Uterine smooth muscle cell (primary cell): ENCODE measurements at places on chromosomes 12 and 14. TPM values are rescaled to one million over a fixed set of nuclear protein-coding genes. Genes with fewer than 3 reads are reported as not detected.

Gene CFAP73
- total RNA-seq, result not detected in 2 replicates

Gene MYO1H
- total RNA-seq, result not detected in 2 replicates

Gene NID2
- total RNA-seq, result 84.8 and 133 TPM in 2 replicates

Gene GPR84
- not detected in 2 replicates for total RNA-seq

Gene ERP27
- total RNA-seq, result not detected in 2 replicates

Gene CDKN1B
- 42.4 and 55.0 TPM in 2 replicates for total RNA-seq

Gene TGM1
- 0.25 and 0.55 TPM in 2 replicates for total RNA-seq

Gene DCAF4
- 11.7 and 23.9 TPM in 2 replicates for total RNA-seq

Gene KIF21A
- total RNA-seq, result 14.2 and 14.9 TPM in 2 replicates

Gene CLEC14A
- 1.00 and 2.4 TPM in 2 replicates for total RNA-seq

Gene TMPRSS12
- not detected in 2 replicates for total RNA-seq

Gene RFLNA
- 0.33 and 0.50 TPM in 2 replicates for total RNA-seq

Gene ADAM20
- 1.00 and 1.1 TPM in 2 replicates for total RNA-seq

Gene ABCD2
- 0.25 and 0.33 TPM in 2 replicates for total RNA-seq

Gene LYSET
- 7.4 and 10.2 TPM in 2 replicates for total RNA-seq

Gene KRT6A
- total RNA-seq, result not detected in 2 replicates

Gene ESPL1
- total RNA-seq, result 4.2 and 13.4 TPM in 2 replicates

Gene PLBD1
- total RNA-seq, result 1.4 and 1.5 TPM in 2 replicates

Gene FGD6
- 3.4 and 7.1 TPM in 2 replicates for total RNA-seq

Gene SLC6A15
- 47.1 and 78.4 TPM in 2 replicates for total RNA-seq

Gene GPR65
- not detected in 2 replicates for total RNA-seq

Gene STON2
- 0.87 and 2.7 TPM in 2 replicates for total RNA-seq

Gene RERGL
- total RNA-seq, result not detected in 2 replicates

Gene DGKA
- 29.8 and 32.7 TPM in 2 replicates for total RNA-seq

Gene MUCL1
- total RNA-seq, result not detected in 2 replicates

Gene VWF
- total RNA-seq, result 1.3 and 1.9 TPM in 2 replicates

Gene CLEC4C
- total RNA-seq, result not detected in 2 replicates

Gene SDR9C7
- not detected in 2 replicates for total RNA-seq

Gene PLD4
- under 0.01 and 0.22 TPM in 2 replicates for total RNA-seq

Gene MEG3
- 81.9 and 191 TPM in 2 replicates for total RNA-seq

Gene DAO
- total RNA-seq, result under 0.01 TPM in 1 of 2 replicates, not detected in the other

Gene CPM
- total RNA-seq, result 7.9 and 27.4 TPM in 2 replicates

Gene RNASE1
- 0.22 TPM in 1 of 2 replicates, not detected in the other for total RNA-seq

Gene ASB2
- total RNA-seq, result 1.2 and 3.5 TPM in 2 replicates

Gene NKX2-1
- total RNA-seq, result not detected in 2 replicates

Gene PTHLH
- total RNA-seq, result 0.33 and 0.62 TPM in 2 replicates

Gene FOXG1
- total RNA-seq, result under 0.01 TPM in 1 of 2 replicates, not detected in the other

Gene KCNC2
- 0.50 TPM in 1 of 2 replicates, not detected in the other for total RNA-seq

Gene SPIC
- not detected in 2 replicates for total RNA-seq

Gene ETFBKMT
- 3.3 and 5.9 TPM in 2 replicates for total RNA-seq

Gene PTPRB
- total RNA-seq, result 2.4 and 3.1 TPM in 2 replicates

Gene LMNTD1
- 1.9 and 3.1 TPM in 2 replicates for total RNA-seq

Gene UTP20
- total RNA-seq, result 18.4 and 28.2 TPM in 2 replicates

Gene LALBA
- total RNA-seq, result not detected in 2 replicates
